ENCODE measurements at places on chromosomes 7 and 10.

GRCh38 chr7:44102846-44103565 is 1.1 kb upstream of the AEBP1 start:
- DNase-seq = no peak

- peak; percentile 42 for DNase-seq
These were observed 52.5 kb downstream of the CUX1 start for GRCh38 chr7:101869901-101870290.

GRCh38 chr7:90320801-90321494 is at the start of gene FAM237B:
Gene FAM237B (minus strand): TSS chr7:90321304. CDS start chr7:90319748, 1,556 bp downstream.
- peak; percentile 53 for DNase-seq

- DNase-seq = peak; percentile 81
These were observed 2.0 kb upstream of the AKR1B15 start for GRCh38 chr7:134546955-134547354.

DNA sequence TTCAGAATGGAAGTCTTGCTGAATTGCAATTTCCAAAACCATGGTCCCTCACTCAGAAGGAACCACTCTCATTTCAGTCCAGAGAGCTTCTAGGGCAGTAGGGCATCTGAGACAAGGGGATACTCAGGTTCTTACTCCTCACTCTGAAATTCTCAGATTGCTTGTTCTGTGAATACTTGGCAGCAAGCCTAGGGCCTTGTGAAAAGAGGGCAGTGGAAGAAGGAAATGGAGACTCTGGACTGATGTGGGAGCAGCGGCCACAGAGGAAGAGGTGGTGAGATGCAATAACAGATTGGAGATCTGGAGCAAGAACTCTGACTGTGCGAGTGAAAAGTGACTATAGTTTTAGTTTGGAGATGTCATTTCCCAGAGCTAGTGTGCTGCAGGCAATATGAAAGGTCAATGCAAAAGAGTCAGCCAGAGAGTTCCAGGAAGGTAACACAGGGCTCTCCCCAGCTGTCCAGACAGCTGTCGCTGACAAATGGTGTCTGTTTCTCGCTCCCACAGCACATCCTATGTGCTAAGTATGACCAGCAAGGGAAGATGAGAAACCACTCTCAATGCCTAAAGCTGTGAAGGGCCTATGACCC is 291.6 kb upstream of the KIAA1217 start:
- peak; percentile 22 for DNase-seq

- peak; percentile 69 for DNase-seq
These were observed 325.0 kb downstream of the PLXNA4 start for GRCh38 chr7:132251327-132251659.

DNA sequence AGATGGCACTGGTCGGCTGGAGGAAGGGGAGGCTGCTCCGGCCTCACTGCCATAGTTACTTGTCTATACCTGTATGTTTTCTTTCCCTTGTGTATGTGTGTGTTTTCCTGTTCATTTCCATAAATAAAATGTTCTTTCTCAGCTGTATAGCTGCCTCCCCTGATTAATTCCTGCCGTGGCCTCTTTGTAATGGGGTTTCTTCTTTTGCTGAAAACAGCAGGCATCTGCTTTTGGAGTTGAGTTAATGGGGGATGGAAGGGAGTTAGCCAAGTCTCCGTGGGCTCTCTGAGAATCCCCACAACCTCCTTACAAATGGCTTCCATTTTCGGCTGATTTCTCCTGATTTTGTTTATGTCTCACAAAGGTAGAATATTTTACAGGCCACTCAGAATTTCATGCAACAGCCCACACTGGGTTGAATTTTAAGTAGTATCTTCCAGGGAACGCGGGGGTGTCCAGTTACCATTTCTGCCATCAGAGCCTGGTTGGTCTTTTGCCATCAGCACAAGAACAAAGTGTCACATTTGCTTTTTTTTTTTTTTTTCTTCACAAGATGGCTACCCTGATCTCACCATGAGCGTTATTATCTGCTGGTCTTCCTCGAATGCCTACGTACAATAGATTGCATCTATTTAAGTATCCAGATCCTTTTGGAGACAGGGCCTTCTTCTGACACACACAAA is 88.1 kb upstream of the NRP1 start:
- no peak for DNase-seq

- DNase-seq = no peak
These were observed 886.2 kb upstream of the ZWINT start for GRCh38 chr10:57247271-57247670.

GRCh38 chr7:123003539-123004126 is 8.1 kb upstream of the TAS2R16 start:
- DNase-seq = no peak

All from DMS53 (cell line).